Colonic mucosa (tissue), 4 donors: ENCODE measurements at places on chromosomes 1 and 21. TPM values are rescaled to one million over a fixed set of nuclear protein-coding genes. Genes with fewer than 3 reads are reported as not detected.

- DNase-seq = peak; percentile 65
Measured at GRCh38 chr1:184974056-184974836, at the start of gene NIBAN1. Gene NIBAN1, minus strand, starts transcription at chr1:184974508. Its CDS starts 152 bp downstream, at chr1:184974356.

- DNase-seq = no peak
Measured at GRCh38 chr1:204563780-204564179, 47.6 kb downstream of the MDM4 start.

GRCh38 chr1:175842550-175842949 lies 99.2 kb upstream of the TNR start:
- DNase-seq = no peak

GRCh38 chr1:65407877-65408276 lies 12.6 kb upstream of the LEPR start:
- DNase-seq = no peak

The CGN gene
- 118 TPM for total RNA-seq
